ENCODE measurements at places on chromosomes 2 and 18. TPM values are rescaled to one million over a fixed set of nuclear protein-coding genes. Genes with fewer than 3 reads are reported as not detected.

DNA sequence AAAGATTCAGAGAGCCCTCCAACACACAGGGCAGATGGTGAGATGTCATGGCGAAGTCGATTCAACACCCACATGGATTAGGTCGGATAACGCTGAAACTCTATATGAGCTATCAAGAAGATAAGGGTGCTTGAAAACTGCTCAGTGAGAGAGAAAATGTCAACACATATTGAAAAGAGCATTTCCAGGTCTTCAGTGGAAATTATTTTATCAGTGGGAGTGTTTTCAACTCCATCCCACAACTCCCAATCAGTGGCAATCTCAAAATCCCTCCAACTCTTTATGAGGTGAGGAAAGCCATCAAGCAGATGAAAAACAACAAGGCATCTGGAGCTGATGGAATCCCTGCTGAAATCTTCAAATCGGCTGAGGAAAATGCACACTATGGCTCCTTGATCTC lies 104.5 kb upstream of the KLHL14 start:
- no peaks in the 10 kb centered on the region for H3K27me3 ChIP-seq
- H3K4me1 ChIP-seq, result no peaks in the 10 kb centered on the region
- no peaks in the 10 kb centered on the region for H3K36me3 ChIP-seq
- H3K27ac ChIP-seq, result no peak overlapping the region
- no peak overlapping the region for H3K4me3 ChIP-seq
- no peak for DNase-seq

GRCh38 chr18:60506682-60507081 lies 134.1 kb upstream of the MC4R start:
- no peaks in the 10 kb centered on the region for H3K27me3 ChIP-seq
- DNase-seq, result no peak
- H3K4me3 ChIP-seq, result no peak overlapping the region

DNA sequence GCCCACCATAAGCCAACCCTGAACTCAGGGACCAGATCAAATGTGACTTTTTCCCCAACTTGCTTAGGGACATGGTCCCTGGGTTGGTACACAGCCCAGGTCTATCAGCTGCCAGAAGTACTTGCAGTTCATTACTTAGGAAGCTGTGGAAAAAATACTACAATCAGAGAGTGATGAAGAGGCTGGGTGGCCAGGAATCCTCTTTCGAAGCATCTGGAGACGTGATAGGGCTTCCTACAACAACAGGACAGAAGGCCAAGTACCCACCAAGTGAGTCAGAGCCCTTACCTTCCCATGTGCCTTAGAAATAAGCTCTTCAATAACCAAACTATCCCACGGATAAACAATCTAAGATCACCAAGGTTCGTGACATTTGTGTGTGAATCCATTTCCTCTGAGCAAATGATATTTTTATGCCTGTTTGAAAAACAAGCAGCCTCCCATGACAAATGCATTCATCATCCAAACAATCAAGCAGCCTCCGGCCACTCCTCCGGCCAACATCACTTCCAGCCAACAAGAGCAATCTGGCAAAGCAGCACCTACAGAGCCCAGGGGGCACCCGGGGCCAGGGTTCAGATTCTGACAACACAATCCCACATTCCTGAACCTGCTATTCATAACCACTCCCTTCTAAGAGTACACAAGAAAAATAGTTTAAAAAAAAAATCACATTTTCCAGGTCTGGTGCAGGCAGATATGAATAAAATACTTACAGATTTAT lies 26.4 kb downstream of the TBC1D8 start:
- no peak overlapping the region for H3K4me3 ChIP-seq
- no peaks in the 10 kb centered on the region for H3K4me1 ChIP-seq
- H3K27ac ChIP-seq, result no peak overlapping the region
- no peaks in the 10 kb centered on the region for H3K27me3 ChIP-seq
- H3K36me3 ChIP-seq, result no peaks in the 10 kb centered on the region

DNA sequence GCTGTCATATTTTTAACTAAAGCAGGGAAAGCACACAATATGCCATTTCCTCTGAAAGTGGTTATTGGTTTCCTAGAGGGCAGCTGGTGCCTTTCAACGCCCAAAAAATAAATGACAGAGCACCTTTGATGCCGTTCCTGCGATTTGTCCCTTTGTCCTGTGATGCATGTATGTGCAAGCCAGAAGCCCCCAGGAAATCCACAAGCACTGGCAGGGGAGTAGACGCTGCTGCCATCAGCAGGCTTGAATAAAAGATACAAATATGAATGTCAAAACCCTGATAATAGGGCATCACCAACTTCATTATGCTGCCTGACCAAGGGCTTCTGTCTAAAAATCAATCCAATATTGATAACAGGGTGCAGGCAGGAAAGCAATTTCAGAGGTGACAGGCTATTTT lies 246.1 kb downstream of the FBXO15 start:
- H3K4me3 ChIP-seq, result no peak overlapping the region
- H3K36me3 ChIP-seq, result no peaks in the 10 kb centered on the region
- H3K4me1 ChIP-seq, result no peaks in the 10 kb centered on the region
- no peak overlapping the region for H3K27ac ChIP-seq

The ARHGEF4 gene
- 2.6 TPM for total RNA-seq

The PJVK gene
- total RNA-seq, result 3.6 TPM

The KCNS3 gene
- total RNA-seq, result not detected

Data from CD4-positive, alpha-beta memory T cell (primary cell).